Tibial nerve (tissue), 4 donors: ENCODE measurements at places on chromosomes 1 and 21. TPM values are rescaled to one million over a fixed set of nuclear protein-coding genes. Genes with fewer than 3 reads are reported as not detected.

Gene KMO
- 4.4 TPM for total RNA-seq

Gene S100A9
- total RNA-seq = 58.8 TPM

Gene CELA2B
- not detected for total RNA-seq

Gene PAFAH2
- 9.2 TPM for total RNA-seq

Gene GREM2
- 0.39 TPM for total RNA-seq

Gene RIMKLA
- 2.2 TPM for total RNA-seq

Gene MRPL37
- total RNA-seq = 43.7 TPM

Gene RAD54L
- total RNA-seq = 2.1 TPM

Gene P3H1
- 83.9 TPM for total RNA-seq

Gene C1orf74
- total RNA-seq = 1.5 TPM

Gene SPATA46
- not detected for total RNA-seq

Gene TNNI3K
- total RNA-seq = 2.2 TPM

Gene CACNA1S
- total RNA-seq = not detected

- peak; percentile 90 for DNase-seq
Observed at GRCh38 chr1:31954607-31955283, 16.6 kb upstream of the PTP4A2 start.

DNA sequence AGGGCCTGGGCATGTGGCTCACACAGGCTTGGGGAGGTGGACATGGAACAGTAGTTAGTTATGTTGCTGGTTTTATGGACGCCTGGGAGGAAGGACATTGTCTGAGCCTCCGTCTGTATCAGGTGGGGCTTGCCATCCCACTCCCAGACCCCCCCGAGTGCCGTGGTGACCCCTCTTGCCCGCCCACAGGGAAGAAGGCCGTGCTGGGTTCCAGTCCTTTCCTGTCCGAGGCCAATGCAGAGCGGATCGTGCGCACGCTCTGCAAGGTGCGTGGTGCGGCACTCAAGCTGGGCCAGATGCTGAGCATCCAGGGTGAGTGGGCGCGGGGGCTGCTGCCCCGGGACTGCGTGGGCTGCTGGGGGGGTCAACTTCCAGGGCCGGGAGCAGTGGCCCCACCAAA lies 41.7 kb downstream of the COQ8A start:
- no peak for DNase-seq

GRCh38 chr1:201507360-201507675 lies 395 bp upstream of the CSRP1 start:
- DNase-seq = no peak

DNA sequence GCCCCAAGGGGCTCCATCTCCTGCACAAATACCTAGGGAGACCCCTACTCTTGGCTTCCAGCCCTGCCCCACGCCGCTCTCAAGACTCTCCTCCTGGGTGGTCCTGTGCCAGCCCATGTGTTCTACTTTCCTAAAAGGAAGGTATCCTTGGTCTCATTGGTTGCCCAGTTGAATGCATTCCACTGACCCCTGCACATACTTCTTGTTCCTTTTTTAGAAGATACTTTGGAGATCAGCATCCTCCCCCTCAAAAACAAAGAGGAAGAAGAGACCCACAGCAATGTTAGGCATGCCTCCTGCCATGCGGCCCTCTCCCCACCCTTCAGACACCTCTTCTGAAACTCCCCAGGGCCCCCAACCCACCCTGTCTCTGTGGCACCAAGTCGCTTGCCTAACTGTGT lies 4.1 kb downstream of the SLAMF9 start:
- DNase-seq = no peak

DNA sequence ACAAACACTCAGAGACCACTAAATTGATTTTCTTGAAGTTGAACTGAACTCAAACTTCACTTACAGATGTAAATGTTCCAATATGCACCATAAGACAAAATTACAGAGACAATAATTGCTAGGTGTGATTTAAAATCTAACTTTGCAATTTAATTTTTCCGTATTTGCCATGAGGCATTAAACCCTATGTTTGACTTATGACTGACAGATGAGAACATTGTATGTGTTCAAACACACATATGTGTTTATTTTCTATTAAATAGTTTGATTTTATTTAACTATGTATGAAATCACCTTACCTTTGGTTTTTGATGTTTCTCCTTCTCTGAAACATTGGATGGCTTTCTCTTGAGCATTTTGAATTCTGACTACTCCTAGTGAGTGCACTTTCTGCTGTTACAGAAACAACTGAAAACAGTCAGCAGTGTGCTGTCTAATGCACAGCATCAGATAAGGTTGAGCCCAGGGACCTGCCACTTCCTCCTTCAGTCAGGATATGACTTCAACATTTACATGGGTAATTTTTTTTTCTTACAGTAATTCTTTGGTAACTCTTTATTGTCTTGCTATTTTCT lies at the start of gene SAMSN1:
TSS of gene SAMSN1 (minus strand) at position 410 of the 575 bp plus-strand sequence. CDS start at position 356, 54 bp downstream.
- DNase-seq = peak; percentile 26

DNA sequence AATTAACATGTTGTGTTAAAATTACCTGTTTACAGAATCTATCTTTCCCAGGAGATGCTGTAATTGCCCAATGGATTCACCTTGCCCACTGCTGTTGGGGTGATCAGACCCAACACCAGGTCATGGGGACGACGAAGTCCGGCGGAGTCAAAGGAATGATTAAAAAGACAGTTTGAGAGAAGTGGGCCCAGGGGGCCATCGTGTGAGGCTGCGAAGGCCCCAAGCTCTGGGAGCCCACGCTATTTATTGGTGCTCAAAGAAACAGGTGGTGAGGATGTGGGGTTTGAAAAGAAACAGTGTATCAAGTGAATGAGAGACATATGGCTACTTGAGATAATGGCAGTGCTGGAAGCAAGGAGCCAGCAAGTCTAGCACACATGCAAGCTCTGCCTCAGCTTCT lies 16.3 kb upstream of the L1TD1 start:
- no peak for DNase-seq

- DNase-seq = peak; percentile 60
Observed at GRCh38 chr1:204150702-204151551, 917 bp downstream of the ETNK2 start.

GRCh38 chr1:24912376-24913273 lies 17.5 kb downstream of the RUNX3 start:
- no peak for DNase-seq

- DNase-seq = no peak
Observed at GRCh38 chr1:247453245-247453644, 4.7 kb downstream of the OR2B11 start.

DNA sequence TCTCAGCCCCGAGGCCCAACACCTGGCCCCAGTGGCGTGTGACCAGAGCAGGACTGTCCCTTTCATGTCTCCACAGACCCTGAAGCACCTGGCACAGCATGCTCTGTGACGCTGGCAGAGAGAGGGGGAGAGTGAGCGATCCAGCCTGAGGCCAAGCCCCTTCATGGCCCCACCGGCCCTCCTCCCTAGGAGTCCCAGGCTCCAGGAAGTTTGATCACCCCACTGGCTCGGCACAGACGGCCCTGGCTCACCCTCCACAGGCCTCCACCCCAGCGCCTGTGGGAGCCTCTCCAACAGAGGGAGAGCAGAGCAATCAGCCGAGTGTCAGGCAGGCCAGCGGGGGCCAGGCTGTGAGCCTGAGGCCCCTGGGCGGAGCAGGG lies 11.0 kb downstream of the SH3BGRL3 start:
- no peak for DNase-seq

GRCh38 chr1:84539972-84540371 lies 33.6 kb upstream of the GNG5 start:
- no peak for DNase-seq

DNA sequence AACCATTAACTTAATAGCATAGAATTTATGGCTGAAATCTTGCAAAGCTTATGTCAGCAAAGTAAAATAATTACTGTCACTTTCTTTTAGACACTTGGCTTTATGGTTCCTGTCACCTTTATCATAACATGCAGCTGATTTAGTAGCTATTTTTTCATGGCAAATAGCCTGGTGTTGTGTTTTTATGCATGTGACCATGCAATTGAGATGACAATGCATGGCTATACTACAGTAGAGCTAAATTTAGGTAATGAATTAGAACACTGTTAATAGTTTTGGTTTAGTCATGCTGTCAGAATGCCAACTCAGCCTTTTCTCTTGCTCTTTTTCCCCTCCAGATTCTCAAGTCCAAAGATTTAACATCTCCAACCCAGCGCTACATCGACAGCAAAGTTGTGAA lies 88.6 kb downstream of the TGFB2 start:
- DNase-seq = no peak

DNA sequence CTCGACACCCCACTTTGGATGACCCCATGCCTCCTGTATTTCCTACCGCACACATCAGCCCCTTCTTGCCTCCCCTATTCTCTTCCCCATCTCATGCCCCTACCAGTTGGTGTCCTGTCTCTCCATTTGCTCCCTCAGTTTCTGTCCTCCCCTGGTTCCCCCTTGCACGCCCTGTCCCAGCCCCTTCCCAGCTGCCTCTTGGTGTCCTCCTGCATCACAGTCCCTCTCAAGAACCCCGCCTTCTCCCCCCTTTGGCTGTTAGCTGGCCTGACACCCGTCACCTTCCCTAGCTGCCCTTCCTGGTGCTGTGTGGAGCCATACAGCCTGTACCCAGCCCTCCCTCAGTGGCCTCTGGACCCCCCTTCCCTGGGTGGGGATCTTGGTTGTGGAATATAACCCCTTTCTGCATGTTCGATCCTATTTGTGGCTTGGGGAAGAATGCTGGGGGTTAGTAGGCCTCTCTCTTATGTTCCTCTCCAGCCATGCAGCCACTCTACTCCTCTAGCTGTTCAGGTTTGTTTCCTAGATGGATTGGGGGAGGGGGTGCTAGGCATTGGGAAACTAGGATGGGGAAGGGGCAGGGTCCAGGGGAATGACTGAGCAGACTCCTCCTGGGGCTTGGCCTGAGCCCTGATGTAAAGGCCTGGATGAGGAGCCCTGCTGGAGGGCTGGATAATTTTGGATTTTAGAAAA lies 41.4 kb upstream of the NFASC start:
- no peak for DNase-seq

DNA sequence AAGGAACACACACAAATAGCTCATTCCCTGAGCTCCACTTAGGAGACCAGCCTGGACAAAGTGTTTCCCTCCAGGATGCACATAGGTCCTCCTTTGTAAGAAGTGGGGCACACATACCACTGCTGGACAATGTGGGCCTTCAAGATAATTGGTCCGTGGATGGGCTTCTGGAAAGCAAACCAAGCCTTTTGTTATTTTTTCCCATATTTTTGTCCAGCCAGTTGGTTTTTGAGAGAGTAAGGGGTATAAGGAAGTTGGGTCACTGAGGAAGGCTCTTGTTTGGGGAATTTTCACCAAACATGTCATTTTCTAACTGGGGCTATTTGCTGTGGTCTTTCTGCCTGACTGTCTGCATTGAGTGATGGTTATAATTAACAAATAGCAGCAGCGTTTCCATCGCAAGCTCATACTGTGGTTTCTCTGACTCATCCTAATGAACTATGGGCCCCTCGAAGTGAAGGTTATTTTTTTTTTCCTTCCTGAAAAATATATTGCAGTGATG lies 306.3 kb upstream of the DUSP10 start:
- no peak for DNase-seq

GRCh38 chr1:159282118-159282517 lies 20.0 kb upstream of the FCER1A start:
- DNase-seq = no peak

- no peak for DNase-seq
Observed at GRCh38 chr1:214830941-214831340, 227.9 kb downstream of the CENPF start.

DNA sequence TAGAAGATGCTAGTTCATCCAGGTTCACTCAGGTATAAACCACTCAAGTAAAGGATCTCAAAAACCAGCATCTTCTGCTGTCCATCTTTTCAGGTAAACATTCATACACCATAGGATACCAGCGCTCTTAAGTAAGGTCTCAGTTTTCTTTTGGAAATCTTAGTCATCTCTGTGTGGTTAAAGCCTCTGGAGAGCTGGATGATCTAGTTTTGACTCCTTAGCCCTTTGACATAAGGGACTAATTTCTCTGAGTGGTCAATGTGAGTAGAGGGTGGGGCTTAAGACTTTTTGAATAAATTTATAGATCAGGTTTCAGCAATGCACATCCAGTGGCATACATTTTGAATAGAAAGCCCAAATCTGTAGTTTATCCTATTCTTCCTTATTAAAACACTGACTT lies 92.3 kb downstream of the CTH start:
- DNase-seq = no peak

GRCh38 chr1:10378081-10378841 lies 20.6 kb upstream of the PGD start:
- DNase-seq = no peak

- DNase-seq = no peak
Observed at GRCh38 chr1:63010913-63011660, 227.2 kb downstream of the ATG4C start.

- DNase-seq = no peak
Observed at GRCh38 chr1:186218654-186219352, 156.2 kb downstream of the TPR start.

- no peak for DNase-seq
Observed at GRCh38 chr1:67059346-67059745, 5.4 kb upstream of the SLC35D1 start.

- DNase-seq = no peak
Observed at GRCh38 chr1:40306296-40306695, 10.8 kb downstream of the COL9A2 start.

DNA sequence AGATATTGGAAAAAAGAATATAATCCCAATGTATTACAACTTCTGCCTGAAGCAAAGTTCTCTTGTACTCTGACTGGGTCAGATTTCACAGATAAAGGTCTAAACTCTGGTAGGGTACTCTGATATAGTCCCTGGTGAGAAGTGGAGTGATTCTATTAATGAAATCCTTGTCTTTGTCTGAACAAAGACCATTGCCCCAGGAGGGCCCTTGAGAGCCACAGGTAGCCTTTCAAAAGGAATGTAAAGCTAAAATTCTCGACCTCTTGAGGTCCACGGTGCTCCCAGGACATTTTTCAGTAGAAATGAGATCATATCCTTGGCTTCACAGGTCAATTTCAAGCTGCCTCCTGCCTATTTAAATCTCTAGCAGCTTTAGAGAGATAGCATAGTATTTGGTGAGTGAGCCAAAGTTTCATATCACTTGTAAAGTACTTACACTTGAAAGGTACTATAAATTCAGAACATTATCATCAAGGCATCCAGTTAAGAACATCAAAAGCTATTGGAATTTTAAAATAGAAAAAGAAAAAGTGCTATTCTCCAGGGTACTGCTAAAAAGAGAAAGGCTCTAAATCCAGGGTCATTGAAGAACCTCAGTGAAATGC lies 10.1 kb downstream of the TNNI3K start:
- no peak for DNase-seq

DNA sequence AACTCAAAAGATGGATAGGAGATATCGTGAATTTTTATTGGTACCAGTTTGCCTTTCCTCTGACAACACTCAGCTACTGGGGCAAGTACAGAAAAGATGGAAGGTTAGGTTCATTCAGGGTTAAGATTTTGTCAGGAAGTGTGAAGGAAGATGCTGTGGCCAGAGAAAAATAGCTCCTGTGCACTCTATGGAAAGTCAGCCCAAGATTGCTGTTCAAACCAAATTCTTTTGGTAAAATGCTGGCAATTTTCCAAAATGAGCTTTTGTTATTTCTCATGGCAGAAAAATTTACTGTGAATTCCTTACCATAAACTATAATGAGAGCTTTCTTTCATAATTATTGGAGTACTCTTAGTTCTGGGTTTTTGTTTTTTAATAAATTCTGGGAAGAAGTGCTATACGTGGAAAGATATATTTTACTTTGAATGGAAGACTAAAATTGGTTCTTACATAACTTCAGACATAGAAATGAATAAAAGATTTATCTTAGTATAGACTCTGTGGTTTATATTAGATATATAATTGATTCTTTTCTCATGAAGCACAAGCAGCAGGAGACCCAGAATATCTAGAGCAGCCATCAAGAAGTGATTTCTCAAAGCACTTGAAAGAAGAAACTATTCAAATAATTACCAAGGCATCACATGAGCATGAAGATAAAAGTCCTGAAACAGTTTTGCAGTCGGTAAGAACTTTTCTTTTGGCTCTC lies 112.2 kb downstream of the USP25 start:
- no peak for DNase-seq
